Cardiac ventricle fibroblast (primary cell): ENCODE measurements at places on chromosomes 7 and 10. TPM values are rescaled to one million over a fixed set of nuclear protein-coding genes. Genes with fewer than 3 reads are reported as not detected.

The UPK3B gene
- total RNA-seq = not detected in 2 replicates

The NUTM2E gene
- total RNA-seq = not detected in 2 replicates

The INHBA gene
- 1.5 and 1.9 TPM in 2 replicates for total RNA-seq

The PTF1A gene
- not detected in 2 replicates for total RNA-seq

The NEUROD6 gene
- total RNA-seq = not detected in 2 replicates

The DGKB gene
- not detected in 2 replicates for total RNA-seq

The SPDYE16 gene
- 0.75 TPM in 1 of 2 replicates, not detected in the other for total RNA-seq

The CAV2 gene
- total RNA-seq = 43.2 and 58.3 TPM in 2 replicates

The NPC1L1 gene
- not detected in 2 replicates for total RNA-seq

The ASZ1 gene
- not detected in 2 replicates for total RNA-seq

The OR2A1 gene
- total RNA-seq = 0.05 TPM in 1 of 2 replicates, not detected in the other
